ENCODE measurements at places on chromosomes 7 and 10.

DNA sequence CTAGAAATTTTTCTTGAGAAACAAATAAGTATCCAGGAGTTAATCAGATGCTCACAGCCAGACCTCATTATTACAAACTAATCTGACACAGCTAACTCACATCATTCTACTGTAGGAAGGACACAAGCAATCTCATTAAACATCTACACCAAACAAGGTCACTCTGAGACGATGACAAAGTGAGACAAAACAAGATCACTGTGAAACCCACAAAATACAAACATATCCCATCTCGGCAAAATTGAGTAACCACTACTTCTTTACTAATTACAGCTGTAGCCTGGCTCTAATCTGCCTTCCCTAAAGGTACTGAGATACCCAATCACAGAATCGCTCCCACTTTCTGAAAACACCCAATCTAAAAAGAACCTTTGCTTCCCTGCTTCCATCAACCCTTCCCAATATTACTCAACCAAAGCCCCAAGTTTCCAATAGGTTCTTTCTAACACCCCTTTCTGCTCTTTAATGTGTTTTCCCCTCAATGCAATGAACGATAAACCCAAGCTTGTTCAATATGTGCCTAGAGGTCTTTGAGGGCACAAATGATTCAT is 26.9 kb downstream of the CCDC6 start:
- no peak for DNase-seq

DNA sequence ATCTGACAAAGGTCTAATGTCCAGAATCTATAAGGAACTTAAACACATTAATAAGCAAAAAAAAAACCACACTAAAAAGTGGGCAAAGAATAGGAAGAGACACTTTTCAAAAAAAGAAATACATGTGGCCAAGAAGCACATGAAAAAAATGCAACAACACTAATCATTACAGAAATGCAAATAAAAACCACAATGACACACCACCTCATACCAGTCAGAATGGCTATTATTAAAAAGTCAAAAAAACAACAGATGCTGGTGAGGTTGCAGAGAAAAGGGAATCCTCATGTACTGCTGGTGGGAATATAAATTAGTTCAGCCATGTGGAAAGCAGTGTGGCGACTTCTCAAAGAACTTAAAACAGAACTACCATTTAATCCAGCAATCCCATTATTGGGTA is 119.0 kb downstream of the LMBR1 start:
- no peak for DNase-seq

- DNase-seq = no peak
Observed at GRCh38 chr7:40720416-40720815, 585.6 kb downstream of the SUGCT start.

DNA sequence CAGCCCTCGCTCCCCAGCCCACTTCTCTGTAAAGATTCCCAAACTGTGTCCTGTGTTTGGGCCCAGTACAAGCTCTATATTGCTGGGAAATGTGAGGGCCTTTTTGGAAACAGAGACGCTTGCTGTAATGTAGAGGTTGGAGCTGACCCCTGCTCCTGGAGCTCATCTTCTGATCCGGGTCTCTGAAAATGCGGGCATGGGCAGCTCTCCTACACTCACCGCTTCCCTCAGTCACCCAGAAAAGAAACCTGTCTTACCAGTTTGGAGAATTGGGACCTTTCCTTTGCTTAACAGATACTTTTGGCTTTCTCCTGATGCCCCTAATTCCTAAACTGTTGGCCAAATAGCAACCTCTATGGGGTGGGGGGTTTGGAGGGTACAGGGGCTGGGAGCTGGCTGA is 18.2 kb downstream of the BAG3 start:
- DNase-seq = no peak

GRCh38 chr10:26806557-26806956 is 54.2 kb downstream of the ABI1 start:
- no peak for DNase-seq

- DNase-seq = no peak
Observed at GRCh38 chr7:421136-421991, 98.3 kb downstream of the PDGFA start.

DNA sequence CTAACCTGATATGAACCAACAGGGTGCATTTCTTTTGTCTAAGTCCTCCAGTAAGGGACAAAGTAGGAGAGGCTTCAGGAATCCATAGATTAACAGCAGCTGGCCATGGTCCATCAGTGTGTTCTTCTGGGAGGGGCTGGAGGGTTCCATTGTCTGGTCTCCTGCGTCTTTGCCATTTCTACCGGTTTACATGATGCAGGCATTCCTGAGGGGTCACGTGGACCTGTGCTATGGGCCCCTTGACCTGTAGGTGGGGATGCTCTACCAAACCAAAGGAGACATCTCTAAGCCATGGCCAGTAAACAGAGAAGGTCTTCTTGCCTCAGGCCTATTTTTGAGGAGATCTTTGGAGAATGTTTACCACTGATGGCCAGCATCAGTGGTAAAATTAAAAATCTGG is 28.7 kb upstream of the HABP2 start:
- DNase-seq = no peak

DNA sequence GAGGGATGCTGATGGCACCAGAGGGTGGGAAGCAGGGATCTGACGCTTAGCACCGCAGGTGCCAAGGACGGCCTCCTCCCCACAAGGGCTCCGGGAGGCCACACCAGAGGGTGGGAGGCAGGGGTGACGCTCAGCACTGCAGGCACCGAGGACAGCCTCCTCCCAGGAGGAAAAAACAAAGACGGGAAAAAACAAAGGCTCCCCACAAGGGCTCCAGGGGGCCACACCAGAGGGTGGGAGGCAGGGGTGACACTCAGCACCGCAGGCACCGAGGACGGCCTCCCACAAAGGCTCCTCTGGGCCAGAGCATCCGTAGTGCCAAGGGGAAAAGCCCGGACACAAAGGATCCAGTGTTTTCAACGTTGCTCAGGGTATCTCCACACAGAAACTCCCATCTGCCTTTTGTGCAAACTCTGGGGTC is 25.6 kb downstream of the DIP2C start:
- DNase-seq = no peak

- no peak for DNase-seq
Observed at GRCh38 chr7:103073989-103074518, 542 bp downstream of the FBXL13 start.

DNA sequence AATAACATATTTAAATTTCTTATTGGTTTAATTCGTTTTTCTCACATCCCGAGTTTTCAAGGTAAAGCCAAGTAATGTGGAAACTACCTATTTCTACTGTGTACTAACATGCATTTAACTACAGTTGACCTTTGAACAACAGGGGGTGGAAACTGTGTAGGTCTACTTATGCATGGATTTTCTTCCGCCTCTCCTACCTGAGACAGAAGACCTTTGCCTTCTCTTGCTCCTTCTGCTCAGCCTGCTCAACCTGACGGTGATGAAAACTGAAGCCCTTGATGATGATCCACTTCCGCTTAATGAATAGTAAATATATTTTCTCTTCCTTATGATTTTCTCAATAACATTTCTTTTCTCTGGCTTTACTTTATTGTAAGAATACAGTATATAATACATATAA is 18.5 kb downstream of the MEOX2 start:
- DNase-seq = no peak

GRCh38 chr7:16479591-16479990 is 14.1 kb upstream of the SOSTDC1 start:
- no peak for DNase-seq

- DNase-seq = no peak
Observed at GRCh38 chr7:29843726-29844125, 37.4 kb downstream of the WIPF3 start.

- DNase-seq = no peak
Observed at GRCh38 chr7:23183279-23184012, 1.6 kb downstream of the NUP42 start.

DNA sequence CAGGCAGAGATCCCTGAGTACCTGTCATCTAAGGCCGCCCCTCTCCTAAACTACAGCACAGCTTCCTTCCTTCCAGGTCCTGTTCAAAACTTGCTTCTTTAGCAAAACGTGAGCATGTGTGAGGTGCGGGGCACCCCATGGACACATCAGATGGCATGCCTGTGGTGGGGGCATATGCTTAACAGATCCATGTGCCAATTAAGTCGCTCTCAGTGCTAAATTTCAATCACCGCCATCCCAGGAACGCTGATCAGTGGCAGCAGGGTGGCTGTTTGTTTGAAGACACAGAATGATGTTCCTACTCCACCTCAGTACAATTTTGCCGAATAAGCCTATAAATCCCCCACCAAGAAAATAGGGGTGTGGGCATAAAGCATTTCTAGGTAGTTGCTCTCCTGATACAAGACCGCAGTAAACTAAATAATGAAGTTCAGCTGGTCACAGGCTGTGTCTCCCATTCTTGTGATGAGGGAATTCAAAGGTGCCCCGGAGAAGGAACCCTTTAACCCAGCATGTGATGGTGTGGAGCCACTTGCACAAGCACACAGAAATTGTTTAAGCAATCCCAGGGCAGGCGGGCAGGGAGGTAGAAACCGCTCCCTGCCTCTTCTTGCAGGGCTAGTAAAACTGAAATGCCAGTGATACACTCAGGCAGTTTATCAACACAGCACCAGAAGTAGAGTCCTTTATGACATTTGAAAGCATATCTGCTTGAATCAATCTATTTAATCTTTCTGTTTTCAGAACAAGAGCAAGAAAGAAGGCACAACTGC is 205.7 kb downstream of the SORCS1 start:
- DNase-seq = no peak

DNA sequence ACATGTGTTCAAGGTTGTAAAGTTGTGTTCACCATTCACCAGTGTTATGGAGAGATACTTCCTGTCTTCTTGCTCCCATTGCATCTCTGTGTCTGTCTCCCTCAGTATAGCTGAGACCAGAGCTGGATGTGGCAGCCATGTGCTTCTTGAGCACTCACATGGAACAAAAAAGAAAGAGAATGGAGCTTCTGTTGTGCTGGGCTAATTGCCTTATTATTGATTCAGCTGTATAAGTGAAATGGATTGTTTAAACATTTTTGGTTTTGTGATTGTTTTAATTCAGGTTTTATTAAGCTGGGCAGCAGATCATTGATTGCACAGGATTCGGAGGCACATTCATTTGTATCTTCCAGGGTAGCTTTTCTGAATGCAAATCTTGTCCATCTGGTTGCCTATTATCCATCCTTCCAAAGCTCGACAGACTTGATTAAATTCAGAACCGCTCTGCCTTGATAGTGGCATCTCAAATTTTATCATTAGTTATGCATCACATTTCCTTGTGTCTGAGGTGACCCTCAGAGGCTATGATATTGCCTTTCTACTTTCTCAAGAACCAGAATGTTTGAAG is 119.9 kb downstream of the CCNY start:
- DNase-seq = no peak

GRCh38 chr7:140433396-140433795 is 29.5 kb downstream of the RAB19 start:
- no peak for DNase-seq

GRCh38 chr10:71605263-71605962 is 114.2 kb downstream of the C10orf105 start:
- DNase-seq = no peak

DNA sequence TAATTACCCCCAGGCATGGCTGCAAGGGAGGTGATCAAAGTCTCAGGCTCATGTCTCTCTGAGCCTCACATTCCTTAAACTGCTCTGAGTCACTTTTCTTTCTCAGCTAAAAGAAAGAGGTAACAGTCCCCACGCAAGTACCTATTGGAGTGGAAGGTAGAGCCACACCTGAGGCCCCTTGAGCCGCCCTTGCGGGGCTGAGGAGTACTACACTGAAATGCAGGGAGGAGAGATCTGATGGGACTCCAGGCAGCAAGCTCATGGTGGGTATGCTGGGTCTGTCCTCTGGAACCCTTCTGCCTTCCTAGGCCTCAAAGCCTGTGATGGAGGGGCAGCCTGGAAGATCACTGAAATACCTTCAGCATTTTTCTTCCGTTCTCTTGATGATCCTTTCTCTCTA is 960.0 kb downstream of the DNAJB9 start:
- no peak for DNase-seq

DNA sequence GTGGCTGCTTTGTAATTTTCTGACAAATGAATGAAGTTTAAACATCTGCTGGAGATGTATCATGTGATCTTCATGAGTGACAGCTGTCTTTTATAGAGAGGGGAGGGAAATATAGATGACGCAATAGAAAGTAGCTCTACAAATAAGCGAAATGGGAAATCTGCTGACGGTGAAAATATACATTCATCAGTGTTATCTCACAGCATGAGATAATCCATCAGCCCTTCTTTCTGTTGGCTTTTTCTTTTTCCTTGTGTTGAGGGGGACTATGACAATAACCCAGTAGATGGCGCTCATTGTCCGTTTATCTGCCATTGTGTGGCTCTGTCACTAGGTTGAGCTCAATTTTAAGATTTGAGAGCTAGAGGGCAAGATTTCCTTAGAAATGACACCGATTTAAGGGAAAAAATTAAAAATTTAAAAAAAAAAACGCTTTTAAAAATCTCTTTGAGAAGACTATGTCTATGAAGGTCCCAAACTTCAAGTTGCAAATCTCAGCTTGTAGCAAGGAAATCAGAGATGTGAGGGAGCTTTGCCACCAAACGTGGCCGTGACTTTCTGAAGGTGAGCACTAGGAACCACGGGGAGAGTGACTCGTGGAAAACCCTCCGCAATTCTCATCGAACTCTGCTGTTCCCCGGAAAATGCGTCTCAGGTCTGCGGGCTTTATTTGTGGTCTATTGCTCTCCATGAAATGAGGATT is 114.6 kb upstream of the SFMBT2 start:
- DNase-seq = no peak

- DNase-seq = no peak
Observed at GRCh38 chr7:96178581-96178980, 143.3 kb downstream of the SLC25A13 start.

- no peak for DNase-seq
Observed at GRCh38 chr7:97006055-97006815, 882 bp downstream of the DLX6 start.
